ENCODE measurements at places on chromosomes 7 and 10. TPM values are rescaled to one million over a fixed set of nuclear protein-coding genes. Genes with fewer than 3 reads are reported as not detected.

NPTX2 gene
- 40.5 TPM for total RNA-seq

GHRHR gene
- not detected for total RNA-seq

MOGAT3 gene
- total RNA-seq = not detected

CYP2C18 gene
- total RNA-seq = not detected

SPOCK2 gene
- total RNA-seq = 0.41 TPM

MYO1G gene
- not detected for total RNA-seq

PRSS37 gene
- total RNA-seq = not detected

CDCA7L gene
- total RNA-seq = 54.8 TPM

SLC26A3 gene
- not detected for total RNA-seq

GRCh38 chr7:31478721-31479120 lies 35.2 kb upstream of the ITPRID1 start:
- no peak for DNase-seq

GRCh38 chr10:46554166-46554781 lies 2.2 kb downstream of the GPRIN2 start:
- no peak for DNase-seq

DNA sequence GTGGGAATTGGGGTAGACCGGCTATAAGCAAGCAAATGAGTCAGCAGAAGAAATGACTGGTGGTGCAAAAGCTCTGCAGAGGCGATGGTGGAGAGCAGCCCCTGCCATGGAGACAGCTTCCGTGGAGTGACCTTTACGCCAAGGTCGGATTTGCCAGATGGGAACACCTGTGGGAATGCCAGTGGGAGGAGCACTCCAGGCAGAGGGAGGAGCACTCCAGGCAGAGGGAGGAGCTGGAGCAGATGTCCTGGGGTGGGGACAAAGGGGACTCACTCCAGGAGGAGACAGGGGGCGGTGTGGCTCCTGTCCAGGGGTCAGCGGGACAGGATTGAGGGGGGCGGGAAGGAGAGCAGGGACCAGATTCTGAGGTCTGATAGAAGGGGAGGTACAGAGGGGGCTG lies 258.8 kb upstream of the CTBP2 start:
- no peak for DNase-seq

DNA sequence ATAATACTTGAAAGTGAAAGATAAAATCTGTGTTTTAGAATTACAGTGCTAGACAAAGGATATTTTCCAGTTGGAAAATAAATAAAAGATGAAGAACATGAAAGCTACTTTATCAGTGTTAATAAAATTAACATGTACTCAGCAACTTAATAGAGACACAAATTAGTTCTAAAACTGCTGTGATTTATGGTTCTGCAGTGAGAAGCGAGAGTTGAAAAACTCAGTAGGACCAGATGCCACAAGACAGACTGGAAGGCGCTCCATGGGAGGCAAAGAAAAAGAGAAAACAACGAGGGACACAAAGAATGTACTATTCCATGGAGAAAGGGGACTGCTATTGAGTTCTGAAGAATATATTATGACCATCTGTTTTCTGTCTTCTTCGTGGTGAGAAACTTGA lies 590.4 kb downstream of the PHTF2 start:
- no peak for DNase-seq

DNA sequence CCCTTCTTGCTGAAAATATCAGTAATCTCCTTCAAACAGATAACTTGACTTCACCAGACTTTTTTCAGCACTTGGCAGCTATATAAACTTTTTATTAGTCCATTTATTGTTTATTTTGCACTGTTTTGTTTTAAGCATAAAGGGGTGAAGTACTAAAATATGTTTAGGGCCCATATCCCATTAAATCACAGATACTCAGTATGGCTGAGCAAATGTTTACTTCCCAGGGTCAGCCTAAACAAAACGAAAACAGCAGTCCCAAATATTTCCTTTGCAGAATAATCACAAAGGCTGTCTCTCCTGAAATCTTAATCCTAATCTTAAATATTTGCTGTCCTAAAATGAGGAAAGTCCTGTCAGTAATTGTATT lies 649.6 kb downstream of the TNS3 start:
- DNase-seq = no peak

- DNase-seq = no peak
These were observed 37.5 kb upstream of the PFKFB3 start for GRCh38 chr10:6165221-6165725.

DNA sequence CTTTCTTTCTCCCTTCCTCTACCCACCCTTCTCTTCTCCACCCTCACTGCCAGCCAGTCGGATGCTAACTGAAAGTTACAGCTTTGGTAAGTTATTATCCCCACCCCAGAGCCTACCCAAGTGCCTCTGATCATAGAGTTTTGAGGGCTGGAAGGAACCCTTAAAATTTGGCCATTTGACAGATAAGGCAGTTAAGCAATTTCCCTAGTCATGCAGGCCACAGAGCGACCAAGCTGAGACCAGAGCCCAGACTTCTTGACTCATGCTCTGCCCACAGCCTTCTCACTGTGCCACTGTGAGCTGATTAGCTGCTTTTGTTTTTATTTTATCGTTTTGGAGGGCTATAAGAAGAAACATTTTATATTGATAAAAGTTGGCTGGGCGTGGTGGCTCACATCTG lies 17.2 kb downstream of the SAP25 start:
- DNase-seq = no peak

GRCh38 chr7:137691566-137691965 lies 155.2 kb downstream of the DGKI start:
- no peak for DNase-seq

DNA sequence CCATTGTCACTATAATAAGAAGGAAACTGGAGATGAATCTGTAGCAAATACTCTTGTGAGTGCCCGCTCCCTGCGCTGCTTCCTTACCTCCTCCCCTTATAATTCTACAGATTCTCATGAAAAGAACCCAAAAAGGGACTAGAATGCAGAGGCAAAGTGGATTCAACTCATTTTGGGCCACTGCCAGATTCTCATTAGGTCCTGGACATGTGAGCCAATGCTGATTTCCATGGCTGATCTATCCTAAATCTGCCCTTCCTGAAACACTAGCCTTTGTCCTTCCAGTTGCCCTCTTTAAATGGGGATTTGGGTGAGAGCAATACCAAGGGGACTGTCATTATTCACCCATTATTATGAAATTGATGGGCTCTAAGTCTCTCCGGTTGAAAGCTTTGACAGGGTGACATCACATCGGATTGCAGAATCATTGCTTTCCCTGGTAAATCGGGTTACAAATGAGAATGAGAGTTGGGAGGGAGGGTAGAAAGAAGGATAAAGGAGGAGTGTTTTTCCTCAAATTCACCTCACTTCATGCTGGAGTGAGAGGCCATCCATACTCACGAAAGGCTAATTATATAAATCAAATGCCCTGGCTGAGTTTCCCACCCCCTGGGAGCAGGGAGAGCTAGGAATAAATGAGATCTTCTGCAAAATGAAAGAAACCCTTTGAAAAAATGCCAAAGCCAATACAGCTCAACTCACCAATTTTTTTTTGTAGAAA lies 37.5 kb downstream of the PTN start:
- no peak for DNase-seq

DNA sequence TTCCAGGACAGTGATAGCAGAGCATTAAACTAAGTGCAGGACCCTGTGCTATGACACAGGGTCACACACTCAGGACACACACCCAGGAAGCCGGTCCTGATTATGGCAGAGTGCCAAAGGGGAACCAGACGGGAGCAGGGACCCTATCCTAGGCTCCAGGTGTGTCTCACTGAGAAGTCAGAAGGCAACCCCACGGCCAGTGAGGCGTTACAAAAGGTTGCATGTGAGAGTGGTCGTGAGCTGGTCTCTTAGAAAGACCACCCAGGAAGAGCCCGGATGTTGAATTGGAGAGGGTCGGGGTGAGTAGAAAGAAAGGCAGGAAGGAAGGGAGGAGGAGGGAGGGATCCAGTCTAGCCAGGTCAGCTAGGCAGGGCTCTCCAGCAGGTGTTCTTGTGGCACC lies 31.0 kb downstream of the FRMPD2 start:
- DNase-seq = no peak

GRCh38 chr7:131327049-131327625 lies 539 bp upstream of the MKLN1 start:
- DNase-seq = peak; percentile 71

DNA sequence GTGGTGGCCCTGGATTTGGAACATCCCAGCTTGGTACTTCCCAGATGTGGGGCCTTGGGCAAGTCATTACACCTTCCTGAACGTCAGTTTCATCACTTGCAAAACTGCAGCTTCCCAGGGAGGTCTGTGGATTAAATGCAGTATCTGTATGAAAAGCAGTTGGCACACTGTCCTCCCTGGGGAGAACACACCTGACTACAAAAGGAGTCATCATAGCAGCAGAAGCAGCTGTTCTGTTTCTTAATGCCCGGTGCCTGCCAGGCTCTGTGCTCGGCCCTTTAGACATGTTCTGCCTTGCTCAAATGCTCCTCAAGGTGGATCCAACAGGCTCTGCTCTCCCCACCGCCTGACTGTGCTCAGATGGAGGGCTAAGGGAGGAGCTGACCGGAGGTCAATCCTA lies 31.0 kb downstream of the CDCA7L start:
- DNase-seq = no peak

DNA sequence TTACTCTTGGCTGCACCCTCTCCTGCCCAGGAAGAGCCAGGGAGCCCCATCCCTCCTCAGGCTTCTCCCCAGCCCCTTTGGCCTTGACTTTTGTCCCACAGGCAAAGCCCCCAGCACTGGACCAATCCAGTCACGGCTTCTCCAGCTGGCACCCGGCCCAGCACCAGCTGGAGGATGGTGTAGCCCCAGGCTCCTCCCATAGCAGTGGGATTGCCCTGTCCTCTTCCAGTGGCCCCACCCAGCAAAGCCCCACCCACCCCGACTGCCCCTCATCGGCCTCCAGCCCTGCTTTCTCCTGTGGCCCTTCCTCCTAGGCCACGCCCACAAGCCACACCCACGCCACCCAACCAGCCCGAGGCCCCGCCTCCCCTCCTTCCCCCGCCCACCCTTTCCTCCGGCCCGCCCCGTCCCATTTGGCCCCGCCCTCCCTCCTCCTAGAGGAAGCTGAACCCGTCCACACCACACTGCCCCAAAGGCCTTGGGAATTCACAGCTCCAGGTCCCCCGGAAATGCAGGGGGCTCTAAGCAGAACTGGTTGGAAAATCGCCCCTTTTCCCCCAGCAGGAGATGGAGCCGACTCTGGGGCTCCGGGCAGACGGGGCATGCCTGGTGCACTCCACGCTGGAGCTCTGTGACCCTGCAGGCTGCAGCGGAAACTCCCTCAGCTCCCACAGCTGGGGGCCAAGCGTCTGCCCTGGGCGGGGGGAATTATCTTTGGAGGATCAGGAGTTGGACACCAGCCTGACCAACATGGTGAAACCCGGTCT lies 25.2 kb downstream of the GET4 start:
- peak; percentile 82 for DNase-seq

- DNase-seq = no peak
These were observed 20.0 kb downstream of the VSIR start for GRCh38 chr10:71753091-71753959.

GRCh38 chr7:107628461-107629064 lies 32.1 kb upstream of the SLC26A4 start:
- DNase-seq = no peak

- DNase-seq = peak; percentile 48
These were observed 65.8 kb downstream of the CDK13 start for GRCh38 chr7:40015790-40016296.

GRCh38 chr7:2326951-2327350 lies 12.7 kb upstream of the SNX8 start:
- no peak for DNase-seq

GRCh38 chr7:43648473-43649406 lies 65.8 kb downstream of the STK17A start:
- DNase-seq = peak; percentile 70

GRCh38 chr7:111743244-111743847 lies 181.1 kb upstream of the IMMP2L start:
- DNase-seq = no peak

DNA sequence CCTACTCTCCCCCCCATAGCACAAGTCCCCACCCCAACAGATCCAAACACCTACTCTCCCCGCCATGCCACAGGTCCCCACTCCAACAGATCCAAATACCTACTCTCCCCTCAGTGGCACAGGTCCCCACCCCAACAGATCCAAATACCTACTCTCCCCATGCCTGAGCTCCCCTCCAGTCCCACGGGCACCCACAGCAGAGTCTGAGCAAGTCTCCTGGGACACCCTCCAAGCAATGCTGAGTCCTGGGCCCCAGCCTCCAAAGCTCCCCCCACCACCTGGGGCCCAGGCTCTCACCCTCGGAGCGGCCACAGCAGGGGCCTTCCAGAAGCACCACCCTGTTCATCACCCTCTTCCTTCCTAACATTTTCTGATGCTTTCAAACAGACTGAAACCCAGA lies 63.9 kb upstream of the DNAAF5 start:
- no peak for DNase-seq

DNA sequence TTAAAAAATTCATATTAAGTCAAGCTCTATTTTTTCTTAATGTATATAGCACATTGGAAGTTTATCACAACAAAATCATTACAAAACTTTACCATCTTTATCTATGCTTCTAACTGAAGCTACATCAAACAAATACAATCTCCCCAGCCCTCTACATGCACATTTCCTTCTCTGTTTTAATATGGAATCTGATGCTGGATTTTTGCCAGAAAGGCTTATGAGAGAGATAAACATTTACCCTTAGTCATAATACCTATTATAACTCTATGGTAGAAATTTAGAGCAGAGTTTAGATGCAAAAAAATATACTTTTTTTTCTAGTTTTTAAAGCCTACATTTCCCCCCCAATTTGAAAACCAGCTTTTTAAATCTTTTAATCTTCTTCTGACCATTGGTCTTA lies 1198.6 kb downstream of the GATA3 start:
- peak; percentile 38 for DNase-seq

GRCh38 chr10:6580279-6581029 lies 378 bp upstream of the PRKCQ start:
- peak; percentile 76 for DNase-seq

- no peak for DNase-seq
These were observed 434.3 kb upstream of the SEMA3D start for GRCh38 chr7:85620936-85621685.

DNA sequence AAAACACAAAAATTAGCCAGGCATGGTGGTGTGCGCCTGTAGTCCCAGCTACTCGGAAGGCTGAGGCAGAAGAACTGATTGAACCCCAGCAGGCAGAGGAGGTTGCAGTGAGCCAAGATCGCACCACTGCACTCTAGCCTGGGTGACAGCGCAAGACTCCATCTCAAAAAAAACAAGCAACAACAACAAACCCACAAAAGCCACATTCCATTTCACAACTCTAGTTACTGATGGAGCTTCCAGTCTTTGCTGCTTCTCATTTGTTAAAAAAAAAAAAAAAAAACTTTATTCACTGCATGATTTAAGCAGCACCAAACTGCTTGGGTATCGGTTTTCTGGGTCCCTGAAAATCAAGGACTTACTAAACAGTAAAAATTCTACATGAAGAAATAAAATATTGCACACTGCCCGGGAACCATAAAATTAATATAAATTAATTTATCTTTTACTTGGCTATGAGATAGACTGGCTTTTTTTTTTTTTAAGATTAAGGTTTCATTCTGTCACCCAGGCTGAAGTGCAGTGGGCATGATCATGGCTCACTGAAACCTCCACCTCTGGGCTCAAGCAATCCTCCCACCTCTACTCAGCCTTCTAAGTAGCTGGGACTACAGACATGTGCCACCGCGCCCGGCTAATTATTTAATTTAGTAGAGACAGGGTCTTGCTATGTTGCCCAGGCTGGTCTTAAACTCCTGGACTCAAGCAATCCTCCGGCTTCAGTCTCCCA lies 42.0 kb downstream of the SRPK2 start:
- DNase-seq = no peak

GRCh38 chr7:38881947-38882684 lies 26.9 kb downstream of the VPS41 start:
- DNase-seq = no peak
